Activated T-cell treated with anti-CD3 and anti-CD28 coated beads, Interleukin-2, amount 50 U/mL, for 1 hour (primary cell): ENCODE measurements at places on chromosomes 16 and 17.

DNA sequence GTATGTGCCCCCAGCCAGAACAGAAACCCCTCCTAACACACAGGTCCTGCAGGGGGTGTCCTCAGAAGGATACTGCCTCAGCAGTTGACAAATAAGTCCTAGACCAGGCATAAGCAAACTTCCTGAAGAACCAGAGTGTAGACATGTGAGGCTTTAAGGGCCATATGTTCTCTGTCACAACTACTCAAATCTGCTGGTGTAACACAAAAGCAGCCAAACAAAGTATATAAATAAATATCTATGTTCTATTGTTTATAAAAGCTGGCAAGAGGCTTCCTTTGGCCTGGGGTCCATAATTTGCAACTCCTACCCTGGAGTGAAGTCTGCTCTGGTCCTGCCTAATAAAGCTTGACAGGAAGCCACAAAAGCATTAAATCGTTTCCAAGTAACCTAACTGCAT, 9.9 kb downstream of the FAM83G start:
- no peak for DNase-seq

- DNase-seq, result no peak
Measured at GRCh38 chr17:72710834-72711233, 381.7 kb downstream of the SLC39A11 start.

- no peak for DNase-seq
Measured at GRCh38 chr16:83116274-83116892, 489.6 kb downstream of the CDH13 start.

GRCh38 chr17:7239091-7240027, at the start of gene PHF23:
TSS of gene PHF23 (minus strand) at chr17:7239457. CDS start at chr17:7239279, 178 bp downstream.
- DNase-seq, result peak; percentile 95

GRCh38 chr17:1515640-1516387, 598 bp downstream of the INPP5K start:
- DNase-seq, result peak; percentile 36
